WERI-Rb-1 (cell line): ENCODE measurements at places on chromosomes 7 and 10.

DNA sequence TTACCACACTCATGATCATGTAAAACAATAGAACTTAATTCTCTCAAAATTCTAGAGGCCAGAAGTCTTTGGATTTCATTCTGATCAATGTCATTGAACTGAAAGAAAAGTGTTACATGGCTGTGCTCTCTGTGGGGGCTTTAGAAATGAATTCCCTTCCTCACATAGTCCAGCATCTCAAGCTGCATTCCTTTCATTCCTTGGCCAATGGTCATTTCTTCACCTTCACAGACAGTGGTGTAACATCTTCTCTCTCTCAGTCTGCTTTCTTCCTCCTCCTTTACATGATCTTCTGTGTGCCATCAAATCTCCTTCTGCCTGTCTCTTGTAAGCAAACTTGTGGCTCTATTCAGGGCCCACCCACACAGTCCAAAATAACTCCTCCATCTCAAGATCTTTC, 735.3 kb downstream of the SUGCT start:
- DNase-seq = no peak

- DNase-seq = no peak
Observed at GRCh38 chr7:155928583-155928982, 116.3 kb upstream of the SHH start.

DNA sequence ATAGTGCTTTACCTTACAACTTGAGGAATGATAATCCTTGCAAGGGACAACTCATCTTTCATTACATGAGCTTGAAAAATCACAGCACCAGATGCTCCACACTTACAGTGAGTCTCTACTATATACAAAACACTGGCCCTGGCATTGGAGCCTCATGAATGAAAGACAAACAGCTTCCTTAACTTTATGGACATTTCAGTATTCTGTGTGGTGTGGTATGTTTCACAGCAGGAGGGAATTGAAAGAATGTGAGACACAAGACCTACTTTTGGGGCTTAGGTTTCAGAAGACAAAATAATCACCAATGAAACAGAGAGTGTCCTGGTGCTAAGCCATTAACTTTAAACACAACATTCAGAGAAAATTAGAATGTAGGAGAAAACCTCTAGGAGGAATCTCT, 1249.6 kb downstream of the XPNPEP1 start:
- no peak for DNase-seq

GRCh38 chr7:113143486-113144257, 25.3 kb upstream of the SMIM30 start:
- no peak for DNase-seq

DNA sequence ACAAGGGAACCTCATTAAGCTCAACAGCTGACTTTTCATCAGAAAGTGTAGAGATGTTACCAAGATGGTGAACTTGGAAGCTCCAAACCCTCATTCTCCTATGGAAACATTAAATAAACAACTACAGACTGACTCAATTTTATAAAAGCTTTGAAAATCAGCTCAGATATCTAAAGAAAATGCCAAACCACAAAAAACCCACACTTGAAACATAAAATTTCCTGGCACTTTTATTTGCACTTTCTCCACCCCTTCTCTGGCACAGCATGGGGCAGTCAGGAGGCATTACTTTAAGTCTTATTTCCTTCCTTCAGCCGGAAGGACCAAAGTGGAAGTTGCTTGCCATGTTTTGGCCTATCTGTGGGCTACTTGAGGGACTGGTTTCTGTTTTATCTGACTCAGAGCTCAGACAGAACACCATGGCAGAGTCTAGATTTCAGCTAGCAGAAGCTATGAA, 114.7 kb downstream of the ODAD2 start:
- DNase-seq = no peak

- no peak for DNase-seq
Observed at GRCh38 chr10:18583575-18584270, 67.7 kb downstream of the NSUN6 start.

DNA sequence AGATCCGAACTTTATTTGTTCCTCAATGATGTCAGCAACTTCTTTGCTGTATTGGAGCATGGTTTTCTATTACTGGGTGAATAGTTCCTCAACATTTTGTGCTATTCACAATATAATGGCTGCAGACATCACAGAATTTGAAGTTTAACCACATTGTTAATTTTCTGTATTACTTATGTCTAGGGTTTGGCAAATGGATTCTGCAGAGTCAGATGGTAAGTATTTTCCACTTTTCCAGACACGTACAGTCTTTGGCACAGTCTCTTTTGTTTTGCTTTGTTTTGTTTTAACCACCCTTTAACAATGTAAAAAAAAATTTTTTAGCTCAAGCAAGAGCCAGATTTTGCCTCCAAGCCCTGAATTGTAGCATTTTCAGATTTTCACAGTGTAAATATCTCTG, 36.8 kb upstream of the FOXK1 start:
- no peak for DNase-seq

DNA sequence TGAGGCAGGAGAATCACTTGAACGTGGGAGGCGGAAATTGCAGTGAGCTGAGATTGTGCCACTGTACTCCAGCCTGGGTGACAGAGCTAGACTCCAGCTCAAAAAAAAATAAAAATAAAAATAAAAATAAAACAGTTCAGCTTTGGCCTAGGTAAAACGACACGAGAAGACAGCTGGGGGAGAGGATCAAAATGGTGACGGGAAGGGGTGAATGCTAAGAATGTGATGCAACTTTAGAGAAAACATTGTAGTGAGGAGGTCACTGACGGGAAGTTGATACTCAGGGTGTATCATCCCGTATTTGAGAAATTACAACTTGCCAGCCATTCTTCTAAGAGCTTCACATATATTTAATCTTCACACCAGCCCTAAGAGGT, 1.1 kb downstream of the NDST2 start:
- no peak for DNase-seq
